ENCODE measurements at places on chromosomes 16 and 17.

DNA sequence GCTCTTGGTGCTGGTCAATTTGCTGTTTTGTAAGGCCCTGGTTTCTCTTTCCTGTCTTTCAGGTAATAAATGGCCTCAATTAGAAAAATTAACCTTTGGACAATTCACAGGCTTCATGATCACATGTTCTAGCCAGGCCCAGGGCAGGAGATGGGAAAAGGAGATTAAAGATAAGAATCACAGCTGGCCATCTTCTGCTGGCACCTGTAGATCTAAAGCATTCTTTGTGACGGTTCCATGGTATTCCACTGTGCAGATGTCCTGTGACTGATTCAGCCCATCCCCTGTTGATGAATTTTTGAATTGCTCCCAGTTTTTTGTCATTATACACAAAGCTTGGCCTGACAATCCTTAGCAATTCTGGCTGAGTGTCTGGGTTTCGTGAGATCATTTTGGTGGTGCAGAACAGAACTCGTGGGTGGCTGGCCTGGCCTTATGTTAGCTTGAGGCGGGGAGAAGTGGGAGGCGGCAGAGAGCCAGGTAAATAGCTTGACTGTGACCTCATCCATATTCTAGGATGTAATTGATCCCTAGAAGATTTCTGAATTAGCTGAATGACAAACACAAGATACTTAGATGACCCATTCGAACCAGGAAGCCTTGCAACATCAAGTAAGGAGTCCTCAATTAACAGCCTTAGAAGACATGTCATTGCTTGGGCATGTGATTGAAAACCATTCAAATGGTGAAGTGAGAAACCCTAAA, 14.1 kb downstream of the TMC5 start:
- DNase-seq = no peak

GRCh38 chr16:50547340-50548124, 664 bp upstream of the NKD1 start:
- DNase-seq = peak; percentile 49

DNA sequence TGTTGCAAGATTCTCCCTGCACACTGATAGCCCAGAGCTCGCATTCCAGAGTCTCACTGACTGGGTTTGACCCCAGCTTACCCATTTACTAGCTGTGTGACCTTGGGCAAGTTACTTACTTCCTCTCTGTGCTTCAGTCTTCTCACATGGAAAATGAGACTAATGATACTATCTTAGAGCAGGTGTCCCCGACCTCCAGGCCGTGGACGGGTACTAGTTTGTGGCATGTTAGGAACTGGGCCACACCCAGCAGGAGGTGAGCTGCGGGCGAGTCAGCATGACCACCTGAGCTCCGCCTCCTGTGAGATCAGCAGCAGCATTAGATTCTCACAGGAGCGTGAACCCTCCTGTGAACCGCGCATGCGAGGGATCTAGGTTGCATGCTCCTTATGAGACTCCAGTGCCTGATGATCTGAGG, 15.8 kb downstream of the ANKFY1 start:
- no peak for DNase-seq

DNA sequence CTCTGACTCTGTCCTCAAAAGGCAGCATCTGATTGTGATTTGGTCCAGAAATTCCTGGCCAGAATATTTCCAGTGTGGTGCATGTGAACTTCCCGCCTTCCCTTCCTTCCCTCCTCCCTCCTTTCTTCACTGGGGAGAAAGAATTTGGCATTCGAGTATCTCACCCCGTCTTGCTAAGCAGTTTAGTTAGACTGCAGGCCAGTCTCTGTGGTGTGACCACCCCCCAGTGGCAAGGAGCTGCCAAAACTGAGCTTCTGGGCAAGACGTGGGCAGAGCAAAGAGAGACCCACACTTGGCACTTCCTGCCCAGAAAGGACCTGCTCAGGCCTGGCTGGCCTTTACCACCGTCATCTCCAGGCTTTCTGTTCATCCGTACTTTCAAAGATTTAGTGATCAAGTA, 36.4 kb downstream of the SNX20 start:
- DNase-seq = no peak

DNA sequence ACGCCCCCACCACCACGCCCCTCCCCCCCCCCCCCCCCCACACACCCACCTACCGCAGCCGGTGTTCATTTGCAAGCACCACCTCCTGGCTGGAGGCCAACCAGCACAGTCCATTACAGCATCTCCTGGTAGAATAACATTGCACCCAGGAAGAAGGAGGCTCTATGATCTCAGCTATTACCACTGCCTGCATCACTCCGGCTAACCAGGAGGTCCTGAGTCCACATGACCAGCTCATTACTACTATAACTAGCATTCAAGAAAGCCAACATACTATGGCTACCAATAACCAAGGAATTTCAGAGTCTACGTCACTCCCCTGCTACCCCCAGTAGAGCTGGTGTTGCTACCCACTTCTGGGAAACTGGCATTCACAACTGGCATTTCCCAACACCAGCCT, 81.1 kb upstream of the ALOX12 start:
- DNase-seq = no peak

All from stimulated activated CD4-positive, alpha-beta T cell treated with anti-CD3 and anti-CD28 coated beads, Interleukin-2, amount 100 ng/mL, for 48 hours (primary cell).